Stimulated activated CD8-positive, alpha-beta memory T cell treated with anti-CD3 and anti-CD28 coated beads, Interleukin-15, amount 100 ng/mL, for 24 hours (primary cell): ENCODE measurements at places on chromosomes 4 and X.
A peak's percentile ranks its signal among the peaks of the same experiment; 100 is the strongest.

- DNase-seq, result no peak
These were observed 33.4 kb upstream of the KLHL34 start for GRCh38 chrX:21691512-21692018.

DNA sequence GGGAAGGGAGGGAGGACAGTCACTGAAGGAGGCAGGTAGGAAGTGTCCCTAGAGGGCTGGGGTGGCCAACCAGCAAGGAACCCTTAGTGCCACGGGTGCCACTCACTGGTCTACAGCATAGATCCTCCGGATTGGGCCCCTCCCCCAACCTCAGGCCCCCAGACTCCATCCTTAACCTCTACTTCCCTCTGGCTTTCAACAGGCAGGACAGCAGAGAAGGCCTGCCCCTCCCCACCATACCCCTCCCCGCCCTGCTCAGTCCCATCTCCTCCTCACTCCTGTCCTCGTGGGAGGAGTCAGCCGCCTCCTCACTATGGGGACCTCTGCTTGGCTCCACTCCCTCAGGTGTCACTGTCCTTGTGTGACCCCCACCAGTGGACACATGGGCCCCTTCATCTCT, 77.7 kb upstream of the PSAPL1 start:
- no peak for DNase-seq

DNA sequence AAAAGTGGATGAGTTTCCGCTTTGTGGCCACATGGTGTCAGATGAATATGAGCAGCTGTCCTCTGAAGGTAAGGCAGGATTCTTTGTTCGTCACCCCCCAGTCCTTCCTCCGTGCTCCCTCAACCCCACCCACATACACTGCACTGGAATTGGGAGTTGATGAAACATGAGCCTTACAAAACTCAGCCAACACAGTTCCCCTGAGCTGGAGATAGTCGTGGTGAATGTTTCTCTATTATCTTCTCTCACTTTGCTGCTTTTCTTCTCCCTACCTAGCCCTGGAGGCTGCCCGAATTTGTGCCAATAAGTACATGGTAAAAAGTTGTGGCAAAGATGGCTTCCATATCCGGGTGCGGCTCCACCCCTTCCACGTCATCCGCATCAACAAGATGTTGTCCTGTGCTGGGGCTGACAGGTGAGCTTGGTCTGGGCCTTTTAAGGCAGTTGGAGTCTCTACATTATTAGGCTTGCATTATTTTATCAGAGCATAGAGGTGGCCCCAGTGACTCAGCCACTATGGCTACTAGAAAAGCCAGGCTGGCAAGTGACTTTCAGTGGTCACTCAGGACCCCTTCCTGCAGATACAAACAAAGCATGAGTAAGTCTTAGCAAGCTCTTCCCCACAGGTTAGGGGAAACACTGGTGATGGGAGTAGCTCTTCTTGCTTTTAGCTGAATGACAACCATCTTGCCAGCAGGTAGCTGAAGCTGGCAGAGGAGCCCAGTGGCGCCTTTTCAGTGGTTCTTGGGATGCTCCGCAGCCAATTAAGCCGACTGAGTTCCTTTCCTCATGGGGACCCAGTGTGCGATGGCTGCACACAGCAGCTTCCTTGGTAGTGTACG, 1.6 kb downstream of the RPL10 start:
- DNase-seq, result no peak

DNA sequence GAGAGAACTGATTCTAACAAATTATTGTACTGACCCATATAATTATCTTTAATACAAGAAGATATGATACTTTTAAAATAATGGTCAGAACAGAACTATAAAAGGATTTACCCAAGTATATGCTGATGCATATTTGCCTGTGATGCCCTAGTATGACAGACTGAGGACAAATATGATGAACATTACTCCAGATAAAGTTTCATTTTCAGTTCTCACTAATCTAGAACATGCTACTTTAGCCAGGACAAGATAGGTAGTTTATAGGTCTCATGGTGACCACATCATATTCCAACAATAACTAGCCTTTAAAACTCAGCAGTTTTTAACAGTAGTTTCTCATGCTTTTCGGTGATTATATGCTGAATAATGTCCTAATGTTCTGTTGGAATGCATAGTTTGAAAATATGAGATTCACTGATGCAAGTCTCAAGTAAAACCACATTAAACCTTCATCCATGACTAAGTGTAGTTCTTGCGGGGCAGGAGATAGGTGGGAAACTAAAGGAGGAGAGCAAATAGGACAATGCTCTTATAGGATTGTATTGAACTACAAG, 295.2 kb upstream of the AGA start:
- no peak for DNase-seq

- no peak for DNase-seq
These were observed 176.4 kb upstream of the JADE1 start for GRCh38 chr4:128633067-128633466.

GRCh38 chr4:139950568-139950967, 203.4 kb downstream of the MAML3 start:
- no peak for DNase-seq

- no peak for DNase-seq
These were observed 102.5 kb downstream of the FIP1L1 start for GRCh38 chr4:53479736-53480525.

- no peak for DNase-seq
These were observed 33.7 kb downstream of the AMMECR1 start for GRCh38 chrX:110284159-110284558.

DNA sequence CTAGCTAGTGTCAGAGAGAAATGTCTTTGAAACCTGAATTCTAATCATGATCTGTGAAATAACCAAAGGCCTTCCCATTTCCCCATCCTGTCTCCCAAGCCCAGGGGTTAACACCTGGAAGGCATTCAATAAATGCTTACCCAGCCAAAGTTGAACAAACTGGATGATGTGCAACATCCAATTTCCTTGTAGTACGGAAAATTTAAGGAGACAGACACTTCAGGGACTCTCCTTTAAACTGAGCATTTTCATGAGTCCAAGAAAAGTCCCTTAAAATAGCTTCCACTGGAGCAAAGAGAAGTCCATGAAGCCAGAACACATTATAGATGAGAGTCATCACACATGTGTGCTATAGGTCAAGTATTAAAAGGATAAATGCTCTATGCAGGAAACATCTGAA, 271.2 kb downstream of the RAB28 start:
- no peak for DNase-seq

DNA sequence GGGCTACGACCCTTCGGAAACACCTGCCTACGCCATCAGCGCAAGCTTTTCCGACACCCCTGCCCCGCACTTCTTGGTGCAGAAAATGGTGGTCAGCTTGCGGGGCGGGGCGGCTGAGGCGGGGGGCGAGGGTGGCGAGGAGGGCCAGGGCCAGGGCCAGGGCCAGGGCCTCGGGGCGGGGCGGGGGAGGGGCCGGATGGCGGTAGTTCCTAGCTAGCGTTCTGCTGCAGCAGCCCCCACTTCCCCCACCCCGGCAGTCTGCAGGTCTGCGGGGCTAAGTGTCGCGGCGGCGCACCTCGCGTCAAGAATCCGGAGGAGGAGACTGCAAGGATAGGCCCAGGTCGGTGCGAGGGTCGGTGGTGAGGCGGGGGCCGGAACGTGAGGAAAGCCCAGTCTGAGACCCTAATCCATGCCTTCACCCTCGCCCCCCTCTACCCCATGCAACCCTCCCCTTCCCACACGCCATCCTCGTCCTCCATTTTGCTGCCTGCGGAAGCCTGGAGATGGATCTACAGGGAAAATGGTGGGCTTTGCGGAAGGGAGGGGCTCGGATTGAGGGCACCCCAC, 600 bp downstream of the BEX4 start:
- peak; percentile 5 for DNase-seq

- no peak for DNase-seq
These were observed 1026.6 kb downstream of the RAPGEF2 start for GRCh38 chr4:160129439-160129838.

DNA sequence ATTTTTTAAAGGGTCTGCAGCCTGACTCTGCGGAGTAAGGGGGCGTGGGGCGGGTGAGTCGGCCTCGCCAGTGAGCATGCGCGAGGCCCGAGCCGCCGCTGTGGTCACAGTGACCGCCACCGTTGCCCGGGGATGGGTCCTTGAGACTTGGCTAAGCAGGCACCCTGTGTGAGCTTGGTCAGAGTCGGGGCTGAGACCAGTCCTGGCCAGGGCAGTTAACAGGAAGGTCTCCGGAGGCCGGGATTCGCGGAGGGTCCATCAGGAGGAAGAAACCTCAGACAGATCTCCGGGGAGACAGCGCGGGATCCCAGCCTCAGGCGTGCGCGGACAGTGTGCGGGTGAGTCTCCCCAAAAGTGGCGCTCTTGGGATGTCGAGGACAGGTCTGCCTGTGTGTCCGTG, 1384.4 kb upstream of the PCDH10 start:
- DNase-seq, result no peak

DNA sequence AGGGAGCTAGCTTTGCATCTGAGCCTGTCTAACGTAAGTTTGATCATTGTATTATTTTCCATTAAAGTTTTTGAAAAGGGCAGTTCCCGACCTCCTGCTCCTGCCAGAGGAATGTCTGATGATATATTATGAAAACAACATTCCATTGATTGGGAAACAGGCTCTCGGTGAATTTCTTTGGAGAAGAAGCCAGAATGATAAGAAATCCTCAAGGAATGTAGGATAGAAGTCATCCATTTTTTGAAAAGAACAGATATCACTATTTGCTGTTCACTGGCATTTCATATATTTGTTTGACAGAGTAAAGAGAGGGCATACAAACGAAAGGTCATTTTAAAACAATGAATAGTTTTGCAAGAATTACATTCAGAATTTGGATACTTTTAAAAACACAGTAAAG, 781.0 kb upstream of the HTR2C start:
- no peak for DNase-seq

- no peak for DNase-seq
These were observed 134.0 kb upstream of the PJA1 start for GRCh38 chrX:69299285-69299684.

DNA sequence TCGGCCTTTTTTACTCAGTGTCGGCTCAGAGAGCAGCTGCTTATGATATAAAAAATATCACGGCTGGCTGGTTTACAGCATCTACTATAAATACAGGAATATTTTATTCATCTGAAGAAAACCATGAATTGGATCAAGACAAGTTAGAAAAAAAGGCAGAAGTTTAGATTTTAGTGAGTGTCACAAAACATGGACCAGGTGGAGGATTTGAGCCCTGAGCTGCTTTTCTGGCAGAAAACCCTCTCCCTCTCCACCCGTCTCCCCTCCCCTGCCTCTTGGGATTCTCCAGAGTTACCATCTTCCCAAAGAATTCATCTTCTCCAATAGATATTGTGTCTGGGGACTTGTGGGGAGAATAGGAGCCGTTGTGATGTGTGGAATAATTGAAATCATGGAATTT, 142.8 kb upstream of the RAI2 start:
- DNase-seq, result no peak

GRCh38 chrX:43655151-43656004, 721 bp upstream of the MAOA start:
- DNase-seq, result no peak

GRCh38 chrX:123803331-123803983, 56.4 kb upstream of the XIAP start:
- DNase-seq, result no peak

- no peak for DNase-seq
These were observed 49.8 kb downstream of the SH3RF1 start for GRCh38 chr4:169220854-169221411.

DNA sequence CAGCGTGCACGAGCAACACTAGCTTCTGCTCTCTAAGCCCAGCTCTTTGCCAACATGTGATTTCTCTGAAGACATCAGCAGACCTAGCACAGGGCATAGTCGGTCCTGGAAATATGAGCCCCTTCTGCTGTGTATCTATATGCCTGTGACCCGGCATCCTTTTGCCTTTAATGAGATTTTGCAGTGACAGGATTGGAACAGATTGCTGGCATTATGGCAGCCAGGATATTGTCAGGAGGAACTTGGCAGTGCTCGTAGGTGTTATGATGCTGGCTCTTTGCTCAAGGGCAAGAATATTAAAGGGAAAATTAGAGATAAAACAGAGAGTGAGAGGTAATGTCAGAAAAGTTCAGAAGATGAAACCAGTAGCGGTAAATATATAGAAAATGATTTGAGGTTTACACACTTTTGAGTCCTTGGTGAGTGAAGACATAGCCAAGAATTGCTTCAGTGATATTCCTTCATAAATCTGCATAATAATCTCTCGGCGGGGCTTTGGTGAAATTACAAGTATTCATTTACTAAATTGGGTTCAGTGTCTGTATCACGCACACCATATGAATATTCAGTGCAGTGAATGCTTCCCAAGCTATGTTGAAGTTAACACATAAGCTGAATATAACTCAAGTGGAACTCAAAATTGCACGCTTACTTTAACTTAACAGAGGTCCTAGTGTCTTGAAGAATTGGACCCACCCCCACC, 502.1 kb upstream of the NR3C2 start:
- DNase-seq, result no peak

GRCh38 chrX:101408532-101408841, 465 bp downstream of the HNRNPH2 start:
- no peak for DNase-seq

DNA sequence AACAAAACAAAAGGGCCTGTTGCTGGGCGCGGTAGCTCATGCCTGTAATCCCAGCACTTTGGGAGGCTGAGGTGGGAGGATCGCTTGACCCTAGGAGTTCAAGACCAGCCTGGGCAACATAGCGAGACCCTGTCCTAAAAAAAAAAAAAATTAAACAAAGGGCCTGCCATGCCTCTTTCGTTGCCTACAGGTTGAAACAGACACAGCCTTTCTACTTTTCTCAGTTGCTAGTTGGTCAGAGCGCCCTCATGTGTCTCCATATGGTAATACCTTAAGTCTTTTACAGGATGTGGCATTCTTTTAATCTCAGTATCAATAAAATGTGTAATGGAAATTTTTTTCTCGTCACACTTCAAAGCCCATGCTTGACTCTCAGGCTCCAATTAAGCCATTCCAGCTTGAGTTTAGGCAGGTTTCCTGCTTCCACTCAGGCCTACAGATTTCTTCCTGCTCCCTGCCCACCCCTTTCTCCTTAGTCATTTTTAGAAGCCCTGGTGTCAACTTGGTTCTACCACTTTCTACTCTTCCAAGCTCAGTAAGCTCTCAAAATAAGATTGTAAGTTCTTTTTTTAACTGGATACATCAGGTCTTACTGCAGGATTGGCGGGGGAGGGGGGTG, 4.6 kb upstream of the SOWAHD start:
- DNase-seq, result no peak

GRCh38 chr4:79083406-79084010, 144.3 kb upstream of the PAQR3 start:
- DNase-seq, result no peak

GRCh38 chr4:152189451-152190179, 346.3 kb downstream of the FBXW7 start:
- DNase-seq, result no peak

- DNase-seq, result no peak
These were observed 66.7 kb upstream of the PJA1 start for GRCh38 chrX:69231903-69232302.

DNA sequence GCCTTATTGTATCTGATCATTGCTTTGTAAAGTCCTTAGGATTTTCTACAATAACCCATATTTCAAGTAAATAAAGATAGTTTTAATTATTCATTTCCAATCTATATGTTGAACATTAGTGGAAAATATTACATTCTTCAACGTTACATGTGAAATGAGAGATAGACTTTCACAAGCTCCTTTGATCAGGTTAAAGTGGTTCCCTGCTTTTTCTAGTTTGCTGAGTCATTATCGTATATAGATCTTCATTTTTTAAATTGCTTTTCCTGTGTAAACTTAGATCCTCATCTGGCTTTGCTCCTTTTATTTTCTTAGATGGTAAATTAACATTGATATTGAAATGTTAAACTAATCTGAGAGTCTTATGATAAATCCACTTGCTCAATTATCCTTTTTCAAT, 599.0 kb downstream of the TRAM1L1 start:
- no peak for DNase-seq
